Activated CD8-positive, alpha-beta T cell treated with anti-CD3 and anti-CD28 coated beads, Interleukin-2, amount 10 ng/mL, durations not matched to agents 7 days and 5 days (primary cell): ENCODE measurements at places on chromosomes 7 and 10. TPM values are rescaled to one million over a fixed set of nuclear protein-coding genes. Genes with fewer than 3 reads are reported as not detected.
A peak's percentile ranks its signal among the peaks of the same experiment; 100 is the strongest.

DNA sequence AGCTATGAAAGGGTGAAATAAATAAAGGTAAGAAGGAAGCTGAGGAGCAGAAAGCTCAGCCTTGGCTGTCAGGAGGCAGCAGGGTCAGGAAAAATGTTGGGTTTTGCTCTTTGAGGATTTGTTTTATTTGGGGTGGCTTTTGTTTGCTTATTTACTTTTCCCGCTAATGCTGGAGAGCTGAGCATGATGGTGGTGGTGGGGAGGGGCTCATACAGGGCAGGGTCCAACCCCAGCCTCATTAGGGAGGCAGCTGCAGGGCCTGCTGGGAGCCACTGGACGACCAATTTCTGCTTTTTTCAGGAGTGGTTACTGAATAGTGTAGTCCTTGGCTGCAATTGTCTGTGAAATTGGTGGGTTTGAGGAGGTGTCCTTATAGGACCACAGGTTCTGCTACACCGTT is 36.3 kb downstream of the CCM2 start:
- peaks cover 69% of the 10 kb centered on the region for H3K36me3 ChIP-seq
- peak overlapping the region; percentile 36 for H3K4me3 ChIP-seq
- no peaks in the 10 kb centered on the region for H3K27me3 ChIP-seq

GRCh38 chr7:137001041-137001440 is 132.6 kb downstream of the CHRM2 start:
- H3K36me3 ChIP-seq: no peaks in the 10 kb centered on the region
- no peaks in the 10 kb centered on the region for H3K4me1 ChIP-seq
- DNase-seq: no peak
- no peak overlapping the region for H3K27ac ChIP-seq

DNA sequence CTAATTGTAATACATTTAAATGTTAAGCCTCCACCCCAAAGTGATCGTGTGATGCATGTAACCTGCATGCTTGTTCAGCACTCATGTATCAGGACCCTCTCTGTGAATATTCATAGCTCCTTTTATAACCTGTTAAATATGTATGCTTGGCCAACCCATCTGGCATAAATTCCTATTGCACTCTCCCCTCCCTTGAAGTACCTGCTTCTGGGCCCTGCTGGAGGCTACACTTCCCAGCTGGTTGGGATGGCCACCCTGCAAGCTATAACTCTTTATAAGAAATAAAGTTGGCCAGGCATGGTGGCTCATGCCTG is 149.7 kb downstream of the SH2D4B start:
- peaks cover 12% of the 10 kb centered on the region for H3K27me3 ChIP-seq
- H3K4me1 ChIP-seq: no peaks in the 10 kb centered on the region
- no peak for DNase-seq
- H3K27ac ChIP-seq: no peak overlapping the region
- no peak overlapping the region for H3K4me3 ChIP-seq
- no peaks in the 10 kb centered on the region for H3K36me3 ChIP-seq

- no peak for DNase-seq
- no peaks in the 10 kb centered on the region for H3K36me3 ChIP-seq
- H3K4me1 ChIP-seq: no peaks in the 10 kb centered on the region
- no peak overlapping the region for H3K4me3 ChIP-seq
These were observed 88.1 kb upstream of the KCND2 start for GRCh38 chr7:120184866-120185265.

- no peak overlapping the region for H3K4me3 ChIP-seq
- no peaks in the 10 kb centered on the region for H3K36me3 ChIP-seq
- no peaks in the 10 kb centered on the region for H3K4me1 ChIP-seq
- no peaks in the 10 kb centered on the region for H3K27me3 ChIP-seq
- DNase-seq: no peak
- no peak overlapping the region for H3K27ac ChIP-seq
These were observed 99.9 kb upstream of the SKAP2 start for GRCh38 chr7:26964156-26964808.

DNA sequence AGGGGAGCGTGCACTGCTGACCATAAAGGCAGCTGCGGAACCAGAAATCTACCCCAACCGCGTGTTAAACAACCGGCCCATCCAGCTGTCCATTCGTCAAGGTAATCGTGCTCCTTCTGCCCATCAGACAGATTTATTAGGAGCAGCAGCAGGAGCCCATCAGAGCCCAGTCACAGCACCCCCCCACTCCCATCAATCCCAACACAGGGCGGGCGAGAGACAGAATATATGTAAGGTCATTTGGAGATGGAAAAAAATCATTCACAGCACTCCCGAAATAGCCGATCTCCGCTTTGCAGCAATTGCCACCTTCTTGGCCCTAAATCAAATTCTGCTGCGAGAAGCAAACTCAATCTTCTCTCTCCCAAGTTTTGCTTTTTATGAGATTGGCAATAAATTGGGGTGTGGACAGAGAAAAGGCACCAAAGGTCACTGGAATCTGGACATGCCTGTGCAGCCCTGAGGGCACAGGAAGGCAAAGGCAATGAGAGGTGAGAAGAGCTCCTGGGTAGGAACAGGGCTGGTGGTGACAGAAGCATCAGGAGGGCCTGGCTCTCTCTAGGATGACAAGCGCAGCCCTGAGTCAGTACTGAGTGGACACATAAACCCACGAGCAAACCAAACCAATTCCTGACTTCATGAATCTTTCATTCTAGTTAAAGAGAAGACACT is 145.0 kb upstream of the ZMIZ1 start:
- no peak overlapping the region for H3K4me3 ChIP-seq
- H3K36me3 ChIP-seq: no peaks in the 10 kb centered on the region
- no peak for DNase-seq
- H3K27me3 ChIP-seq: peaks cover 6% of the 10 kb centered on the region
- H3K27ac ChIP-seq: no peak overlapping the region
- no peaks in the 10 kb centered on the region for H3K4me1 ChIP-seq

DNA sequence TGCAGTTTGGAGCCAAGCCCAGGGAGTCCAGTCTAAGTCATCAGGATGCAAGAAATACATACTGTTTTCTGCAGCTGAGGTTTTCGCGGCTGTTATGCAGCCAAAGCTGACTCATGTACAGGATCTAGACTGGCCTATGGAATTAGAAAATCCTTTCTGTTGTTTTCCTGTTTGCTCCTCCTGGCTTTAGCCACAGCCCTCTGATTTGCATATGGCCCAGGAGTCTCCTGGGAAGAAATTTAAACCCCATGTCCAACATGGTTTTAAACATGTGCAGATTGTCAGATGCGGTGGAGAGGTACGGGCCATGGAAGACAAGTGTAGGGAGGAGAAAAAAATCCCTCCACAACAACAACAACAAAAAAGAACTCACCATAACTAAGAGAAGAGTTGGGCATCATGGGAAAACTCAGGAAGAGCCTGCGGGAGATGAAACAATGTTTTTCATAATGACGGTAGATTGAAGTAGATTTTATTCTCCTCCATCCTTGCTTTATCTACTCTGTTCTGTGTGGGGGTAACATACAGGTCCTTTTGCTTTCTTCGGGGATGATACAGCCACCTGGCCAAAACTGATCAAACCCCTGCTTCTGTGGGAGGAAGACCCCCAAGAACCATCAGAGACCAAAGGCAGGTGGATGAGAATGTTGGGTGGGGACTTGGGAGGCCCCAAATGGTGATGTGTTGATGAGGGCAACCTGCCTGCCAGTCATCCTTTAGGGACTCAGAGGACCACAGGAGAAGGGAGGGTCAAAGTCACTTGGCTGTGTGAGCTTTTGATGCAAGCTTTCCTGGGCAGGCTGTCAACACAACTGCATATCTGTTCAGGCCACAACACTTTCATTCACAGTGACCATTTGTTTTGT is 29.8 kb upstream of the GNA12 start:
- H3K27ac ChIP-seq: peak overlapping the region; percentile 74
- H3K27me3 ChIP-seq: peaks cover 2% of the 10 kb centered on the region
- H3K4me3 ChIP-seq: no peak overlapping the region
- peaks cover 47% of the 10 kb centered on the region for H3K4me1 ChIP-seq

DNA sequence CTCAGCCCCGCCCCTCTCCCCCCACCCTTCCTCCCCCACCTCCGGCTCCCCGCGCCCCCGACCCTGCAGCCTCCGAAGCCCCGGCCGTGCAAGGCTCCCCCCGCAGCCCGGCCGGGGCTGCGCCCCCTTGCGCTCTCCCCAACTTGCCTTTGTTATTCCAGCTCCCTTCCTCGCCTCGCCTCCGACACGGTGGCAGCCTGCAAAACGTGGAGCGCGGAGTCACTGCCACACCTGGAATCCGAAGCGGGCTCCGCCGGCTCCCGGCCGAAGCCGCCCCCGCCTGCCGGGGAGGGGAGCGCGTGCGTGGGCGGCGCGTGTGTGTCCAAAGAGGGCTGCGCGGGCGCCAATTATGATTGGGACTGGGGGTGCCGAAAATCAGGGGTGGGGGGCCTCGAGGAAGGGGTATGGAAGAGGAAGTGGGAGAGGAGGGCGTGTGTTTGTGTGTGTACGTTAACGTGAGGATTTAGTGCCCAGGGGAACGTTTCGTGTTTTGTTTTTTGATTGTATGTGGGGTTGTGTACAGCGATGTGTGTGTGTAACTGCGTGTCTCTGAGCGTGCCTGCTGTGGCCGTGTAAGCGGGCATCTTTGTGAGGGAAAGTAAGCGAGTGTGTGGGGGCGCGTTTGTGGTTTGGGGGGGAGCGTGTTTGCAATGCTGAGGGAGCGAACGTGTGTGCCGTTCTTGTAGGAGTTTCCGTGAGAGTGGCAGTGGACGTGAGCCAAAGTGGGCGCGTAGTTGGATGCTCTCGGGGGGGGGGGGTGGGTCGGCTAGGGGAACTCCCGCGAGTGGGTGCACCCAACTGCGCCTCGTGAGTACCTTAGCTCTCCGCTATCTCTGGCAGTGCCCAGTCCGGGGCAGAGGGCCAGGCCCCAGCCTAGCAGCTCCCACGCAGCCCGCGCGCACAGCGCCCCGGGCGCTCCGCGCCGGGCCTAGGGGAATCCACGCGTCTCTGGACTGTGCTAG is 1.2 kb upstream of the ZMIZ1 start:
- H3K4me3 ChIP-seq: peak overlapping the region; percentile 79
- H3K4me1 ChIP-seq: peaks cover 56% of the 10 kb centered on the region
- DNase-seq: peak; percentile 84
- H3K36me3 ChIP-seq: no peaks in the 10 kb centered on the region
- peaks cover 14% of the 10 kb centered on the region for H3K27me3 ChIP-seq

- H3K4me1 ChIP-seq: peaks cover 4% of the 10 kb centered on the region
- H3K27me3 ChIP-seq: no peaks in the 10 kb centered on the region
- H3K36me3 ChIP-seq: no peaks in the 10 kb centered on the region
- H3K27ac ChIP-seq: no peak overlapping the region
- no peak for DNase-seq
- H3K4me3 ChIP-seq: no peak overlapping the region
These were observed 89.6 kb downstream of the ITIH5 start for GRCh38 chr10:7577176-7577575.

The UCMA gene
- not detected for total RNA-seq

The ASL gene
- 34.1 TPM for total RNA-seq

The ARHGAP12 gene
- total RNA-seq: 4.9 TPM

The AGK gene
- total RNA-seq: 41.2 TPM
